ENCODE measurements at places on chromosomes 5 and 9. TPM values are rescaled to one million over a fixed set of nuclear protein-coding genes. Genes with fewer than 3 reads are reported as not detected.

- H3K27me3 ChIP-seq: no peaks in the 10 kb centered on the region
- DNase-seq: peak; percentile 87
- H3K4me1 ChIP-seq: peaks cover 24% of the 10 kb centered on the region
- no peak overlapping the region for H3K4me3 ChIP-seq
- no peaks in the 10 kb centered on the region for H3K36me3 ChIP-seq
These were observed 18.5 kb downstream of the C9orf85 start for GRCh38 chr9:71929791-71930440.

- no peaks in the 10 kb centered on the region for H3K36me3 ChIP-seq
- no peaks in the 10 kb centered on the region for H3K4me1 ChIP-seq
- no peak overlapping the region for H3K27ac ChIP-seq
- H3K27me3 ChIP-seq: no peaks in the 10 kb centered on the region
These were observed 2112.2 kb upstream of the C9orf72 start for GRCh38 chr9:29685531-29685930.

DNA sequence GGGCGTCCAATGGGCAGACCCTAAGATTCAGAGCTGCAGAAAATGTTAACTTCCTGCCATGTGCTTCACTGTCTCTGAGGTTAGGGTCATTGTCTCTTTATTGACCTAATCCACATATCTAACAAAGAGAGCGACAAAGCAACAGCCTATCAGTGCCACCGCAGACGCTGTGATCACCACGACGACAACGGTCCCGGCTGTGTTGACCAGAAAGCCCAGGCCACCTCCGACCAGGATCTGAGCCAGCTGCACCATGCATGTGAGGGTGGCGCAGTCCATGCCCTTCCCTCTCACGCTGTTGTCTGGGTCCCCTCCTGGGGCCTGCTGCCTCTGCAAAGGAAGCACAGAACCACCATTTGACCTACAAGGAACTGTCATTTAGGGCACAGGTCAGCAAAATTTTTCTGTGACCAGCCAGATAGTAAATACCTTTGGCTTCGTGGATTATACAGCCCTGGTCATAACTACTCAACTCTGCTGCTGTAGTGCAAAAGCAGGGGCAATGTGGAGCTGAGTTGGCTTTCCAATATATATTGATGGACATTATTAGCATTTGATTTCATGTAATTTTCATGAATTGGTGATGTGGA lies 8.5 kb downstream of the RXFP3 start:
- H3K36me3 ChIP-seq: no peaks in the 10 kb centered on the region
- no peaks in the 10 kb centered on the region for H3K4me1 ChIP-seq
- DNase-seq: no peak
- H3K27ac ChIP-seq: no peak overlapping the region
- H3K27me3 ChIP-seq: peaks cover 74% of the 10 kb centered on the region

DNA sequence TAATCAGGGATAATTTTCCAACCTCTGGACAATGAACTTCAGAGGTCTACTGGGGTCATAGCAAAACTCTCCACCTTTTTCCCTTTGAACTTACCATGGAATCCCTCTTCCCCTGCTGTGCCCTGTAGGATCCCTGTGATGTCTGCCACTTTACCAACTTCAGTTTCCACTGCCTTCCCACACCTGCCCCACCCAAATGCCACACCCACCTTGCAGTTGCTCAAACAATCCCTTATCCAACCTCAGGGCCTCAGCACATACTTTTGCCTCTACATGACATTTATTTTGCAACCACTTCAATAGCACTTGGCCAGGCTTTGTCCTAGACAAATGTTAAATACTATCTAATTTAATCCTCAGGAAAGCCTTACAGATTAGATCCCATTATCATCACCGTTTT lies 463.7 kb upstream of the WWC1 start:
- H3K27ac ChIP-seq: no peak overlapping the region
- no peaks in the 10 kb centered on the region for H3K36me3 ChIP-seq
- H3K4me1 ChIP-seq: no peaks in the 10 kb centered on the region
- H3K4me3 ChIP-seq: no peak overlapping the region
- peaks cover 6% of the 10 kb centered on the region for H3K27me3 ChIP-seq
- no peak for DNase-seq

- H3K27me3 ChIP-seq: peaks cover 40% of the 10 kb centered on the region
- H3K4me1 ChIP-seq: no peaks in the 10 kb centered on the region
- no peak overlapping the region for H3K4me3 ChIP-seq
- DNase-seq: no peak
- no peaks in the 10 kb centered on the region for H3K36me3 ChIP-seq
- H3K27ac ChIP-seq: no peak overlapping the region
These were observed 44.1 kb upstream of the FOXE1 start for GRCh38 chr9:97808972-97809371.

DNA sequence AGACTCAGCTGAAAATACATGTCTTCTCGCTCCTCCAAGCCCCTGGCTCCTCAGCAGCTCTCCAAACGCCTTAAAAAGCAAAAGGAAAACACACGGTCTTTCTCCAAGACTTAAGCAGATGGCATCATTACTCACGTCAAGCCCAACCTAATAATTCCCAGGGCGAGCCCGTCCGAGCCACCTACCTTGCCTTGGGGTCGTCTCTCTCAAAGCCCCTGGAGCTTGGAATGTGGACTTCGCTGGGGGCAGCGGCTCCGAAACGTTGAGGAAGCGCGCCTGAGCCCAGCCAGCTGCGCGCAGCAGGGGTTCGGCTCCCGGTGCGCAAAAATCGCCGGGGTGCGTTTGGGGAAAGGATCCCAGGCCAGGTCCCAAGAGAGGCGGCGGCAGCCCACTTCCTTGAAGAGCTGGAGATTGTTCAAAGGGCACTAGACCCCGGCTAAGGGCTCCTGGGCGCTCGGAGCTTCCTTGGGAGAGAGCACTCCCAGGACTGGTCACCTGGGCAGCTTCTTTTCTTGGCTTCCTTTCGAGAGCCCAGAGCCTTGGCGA lies 395 bp downstream of the DRD1 start:
- peak; percentile 91 for DNase-seq
- H3K27me3 ChIP-seq: peaks cover 8% of the 10 kb centered on the region
- H3K36me3 ChIP-seq: no peaks in the 10 kb centered on the region

- H3K27ac ChIP-seq: no peak overlapping the region
- H3K36me3 ChIP-seq: no peaks in the 10 kb centered on the region
- peaks cover 25% of the 10 kb centered on the region for H3K4me1 ChIP-seq
- H3K27me3 ChIP-seq: peaks cover 15% of the 10 kb centered on the region
- peak; percentile 68 for DNase-seq
- H3K4me3 ChIP-seq: peak overlapping the region; percentile 60
These were observed 11.9 kb downstream of the CAPSL start for GRCh38 chr5:35926389-35927051.

ANKRD34B gene
- not detected for total RNA-seq

SLC22A4 gene
- 3.8 TPM for total RNA-seq

BRD8 gene
- total RNA-seq: 51.0 TPM

DDX4 gene
- total RNA-seq: not detected

All from osteoblast (primary cell).